Activated T-cell treated with anti-CD3 and anti-CD28 coated beads, Interleukin-2, amount 50 U/mL, for 72 hours (primary cell): ENCODE measurements at places on chromosomes 6 and 20.

DNA sequence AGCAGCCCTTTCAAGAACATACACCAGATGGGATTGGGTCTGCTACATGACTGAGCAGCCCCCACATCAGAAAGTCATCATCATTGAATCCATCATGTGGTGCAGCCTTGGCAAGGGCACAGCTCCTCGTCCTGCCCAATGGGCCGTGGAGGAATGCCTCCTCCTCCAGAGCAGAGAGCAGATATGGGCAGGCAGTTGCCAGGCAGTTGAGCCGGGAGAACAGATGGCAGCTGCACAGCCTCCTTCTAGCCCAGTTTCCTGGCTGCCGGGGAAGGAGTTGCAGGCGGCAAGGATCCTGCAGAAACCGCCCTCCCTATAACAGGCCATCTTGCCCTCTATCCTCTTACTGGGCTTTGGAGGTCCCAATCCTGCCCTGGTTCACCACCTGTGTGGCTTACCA is 11.9 kb upstream of the ZFAND3 start:
- DNase-seq, result no peak

GRCh38 chr6:54428431-54428830 is 120.2 kb downstream of the TINAG start:
- DNase-seq, result no peak

GRCh38 chr6:43488667-43489276 is 11.4 kb downstream of the TJAP1 start:
- DNase-seq, result no peak

- DNase-seq, result no peak
These were observed 164.9 kb upstream of the HEY2 start for GRCh38 chr6:125584468-125584939.

- no peak for DNase-seq
These were observed 1.9 kb upstream of the AFDN start for GRCh38 chr6:167824591-167825331.

DNA sequence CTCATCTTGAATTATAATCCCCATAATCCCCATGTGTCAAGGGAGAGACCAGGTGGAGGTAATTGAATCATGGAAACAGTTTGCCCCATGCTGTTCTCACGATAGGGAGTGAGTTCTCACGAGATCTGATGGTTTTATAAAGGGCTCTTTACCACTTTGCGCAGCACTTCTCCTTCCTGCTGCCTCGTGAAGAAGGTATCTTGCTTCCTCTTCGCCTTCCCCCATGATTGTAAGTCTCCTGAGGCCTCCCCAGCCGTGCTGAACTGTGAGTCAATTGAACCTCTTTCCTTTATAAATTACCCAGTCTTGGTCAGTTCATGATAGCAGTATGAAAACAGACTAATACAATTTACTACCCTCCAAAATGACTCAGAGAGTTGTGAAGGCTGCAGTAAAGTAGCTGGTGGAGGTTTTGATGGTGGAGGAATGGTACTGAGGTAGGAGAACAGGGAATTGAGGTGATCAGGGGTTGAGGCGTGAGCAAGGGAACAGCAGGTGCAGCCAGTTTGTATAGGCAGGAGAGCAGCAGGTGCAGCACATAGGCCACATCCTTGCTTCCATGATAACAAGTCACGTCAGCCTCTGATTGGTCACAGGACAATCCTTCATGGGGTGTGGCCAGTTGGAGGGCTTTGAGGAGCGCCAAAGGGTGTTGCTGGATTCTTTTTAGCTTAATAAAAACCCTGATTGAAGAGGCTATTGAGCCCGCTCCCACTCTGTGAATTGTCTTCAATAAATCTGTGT is 150.0 kb downstream of the CDC5L start:
- DNase-seq, result no peak

DNA sequence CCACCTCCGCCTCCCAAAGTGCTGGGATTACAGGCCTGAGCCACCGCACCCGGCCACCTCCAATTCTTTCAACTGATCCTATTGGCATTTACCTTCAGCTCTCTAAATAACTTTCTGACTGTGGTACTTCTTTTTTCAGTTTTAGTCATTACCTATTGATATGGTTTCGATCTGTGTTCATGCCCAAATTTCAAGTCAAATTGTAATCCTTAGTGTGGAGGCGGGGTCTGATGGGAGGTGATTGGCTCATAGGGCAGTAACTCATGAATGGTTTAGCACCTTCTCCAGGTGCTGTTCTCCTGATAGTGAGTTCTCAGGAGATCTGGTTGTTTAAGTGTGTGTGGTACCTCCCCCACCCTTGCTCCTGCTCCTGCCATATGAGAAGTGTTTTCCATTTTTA is 140.9 kb downstream of the LPA start:
- peak; percentile 39 for DNase-seq

GRCh38 chr6:51541847-51542246 is 545.6 kb downstream of the PKHD1 start:
- DNase-seq, result no peak

DNA sequence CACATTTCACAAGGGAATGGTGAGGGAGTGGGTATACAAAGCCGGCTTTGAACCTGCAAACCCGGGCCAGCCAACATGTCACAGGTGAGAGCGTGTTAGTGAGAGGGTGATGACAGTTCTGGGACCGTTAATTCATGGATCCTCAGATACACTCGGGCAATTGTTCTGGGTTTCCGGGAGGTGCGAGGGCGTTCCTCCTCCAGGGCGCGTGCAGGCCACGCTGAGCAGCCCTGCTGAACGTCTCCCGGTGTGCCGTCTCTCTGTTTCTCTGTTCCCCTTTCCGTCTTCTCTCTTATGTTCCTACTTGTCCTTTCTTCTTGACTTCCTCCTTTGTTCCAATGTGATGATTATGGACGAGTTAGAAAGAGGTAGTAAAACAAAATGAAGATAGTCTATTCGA is 130.0 kb upstream of the GMDS start:
- no peak for DNase-seq

- DNase-seq, result no peak
These were observed 36.5 kb downstream of the MAFB start for GRCh38 chr20:40652441-40652987.

- DNase-seq, result peak; percentile 24
These were observed 61.7 kb downstream of the PYGB start for GRCh38 chr20:25309395-25310267.

- no peak for DNase-seq
These were observed 40.2 kb upstream of the FAM50B start for GRCh38 chr6:3808759-3809514.

DNA sequence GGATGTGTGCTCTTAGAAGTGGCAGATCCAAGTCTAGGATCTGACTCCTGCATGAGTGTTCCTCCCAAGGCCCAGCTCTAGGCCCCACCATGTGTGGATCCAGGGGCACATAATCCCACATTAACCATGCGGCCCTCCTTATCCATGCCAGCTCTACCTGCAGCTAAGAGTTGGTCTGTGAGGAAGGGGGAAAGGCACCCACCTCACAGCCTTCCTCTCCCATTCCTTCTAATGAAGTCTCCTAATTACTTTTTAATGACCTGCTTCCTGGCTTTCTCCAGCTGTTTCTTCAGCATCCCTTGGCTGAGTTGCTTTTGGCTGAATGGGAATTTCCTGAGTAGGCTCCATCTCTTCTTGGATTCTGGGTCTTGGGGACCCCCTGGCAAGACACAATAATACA is 52.2 kb downstream of the NPEPL1 start:
- DNase-seq, result no peak
